Nephron progenitor cell (in vitro differentiated cells): ENCODE measurements at places on chromosomes 16 and 17.

GRCh38 chr17:81998212-81998611, 20.8 kb downstream of the ASPSCR1 start:
- no peak for DNase-seq

DNA sequence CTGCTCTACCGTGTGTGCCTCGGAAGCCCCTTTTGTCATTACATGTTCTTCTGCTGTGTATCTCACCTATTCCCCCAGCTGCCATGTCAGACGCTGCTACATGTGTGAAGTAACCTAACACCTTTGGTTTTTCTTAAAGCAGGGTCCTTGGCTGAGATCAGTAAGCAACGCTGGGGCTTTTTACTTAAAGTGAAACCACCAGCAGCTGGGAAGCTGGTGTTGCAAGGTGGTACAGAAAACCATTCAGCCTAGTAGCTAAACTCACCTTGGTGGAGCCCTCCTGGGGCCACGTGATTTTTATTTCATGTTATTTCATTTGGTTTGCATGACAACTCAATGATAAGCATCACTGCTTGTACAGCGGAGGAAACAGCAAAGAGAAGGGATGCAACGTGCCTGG, 62.6 kb downstream of the PLCG2 start:
- DNase-seq = no peak

GRCh38 chr17:57051886-57052361, 33.1 kb upstream of the AKAP1 start:
- no peak for DNase-seq

GRCh38 chr16:4032768-4033167, 83.5 kb downstream of the ADCY9 start:
- DNase-seq = no peak
